GM13977 (cell line): ENCODE measurements at places on chromosomes 6 and 20.
A peak's percentile ranks its signal among the peaks of the same experiment; 100 is the strongest.

- no peak for DNase-seq
Measured at GRCh38 chr20:43939762-43940121, 25.1 kb downstream of the TOX2 start.

- DNase-seq, result peak; percentile 23
Measured at GRCh38 chr6:169722362-169723199, 1.7 kb downstream of the PHF10 start.

- DNase-seq, result no peak
Measured at GRCh38 chr6:84764332-84765049, at the start of gene TBX18. TSS of gene TBX18 (minus strand) at chr6:84764598. CDS start at chr6:84764181, 417 bp downstream.

DNA sequence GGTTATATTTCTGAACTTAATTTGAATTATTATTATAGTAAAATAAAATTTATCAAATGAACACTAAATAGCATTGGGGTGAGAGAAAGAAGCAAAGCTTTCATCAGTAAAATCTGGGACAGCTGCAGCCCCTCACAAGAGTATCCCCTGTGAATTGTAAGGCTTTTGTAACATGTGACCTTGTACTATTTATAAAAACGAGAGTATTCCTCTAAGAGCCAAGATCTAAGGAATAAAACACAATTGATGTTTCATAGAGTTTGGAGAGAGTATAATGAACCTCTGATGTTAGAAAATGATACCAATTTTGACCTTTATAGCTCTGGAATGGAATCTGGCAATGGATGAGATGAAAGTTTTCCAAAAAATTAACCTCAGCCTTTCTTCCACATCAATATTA is 617.2 kb upstream of the ID4 start:
- DNase-seq, result no peak

GRCh38 chr6:122800906-122801305 is 11.8 kb downstream of the SMPDL3A start:
- no peak for DNase-seq

- no peak for DNase-seq
Measured at GRCh38 chr20:53940907-53941545, 129.4 kb downstream of the BCAS1 start.

DNA sequence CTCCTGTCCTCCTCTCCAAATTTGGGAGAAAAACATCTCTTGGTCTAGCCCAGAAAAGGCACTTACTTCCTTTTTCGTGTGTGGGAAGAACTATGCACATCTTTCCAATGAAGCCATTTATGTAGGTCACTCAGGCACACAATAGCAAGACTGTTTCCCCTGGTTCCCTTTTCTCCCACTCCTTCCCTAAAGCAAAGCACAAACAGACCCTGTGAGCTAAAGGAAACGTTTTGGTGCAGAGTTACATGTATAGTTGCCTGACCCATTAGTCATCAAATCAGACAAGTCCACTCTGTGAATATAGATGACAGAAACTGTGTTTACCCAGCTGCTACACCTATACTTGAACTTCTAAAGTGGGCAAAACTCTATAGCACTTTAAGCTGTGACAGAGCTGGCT is 474.6 kb downstream of the COL12A1 start:
- DNase-seq, result no peak

- no peak for DNase-seq
Measured at GRCh38 chr6:7758456-7758855, 32.6 kb downstream of the BMP6 start.

DNA sequence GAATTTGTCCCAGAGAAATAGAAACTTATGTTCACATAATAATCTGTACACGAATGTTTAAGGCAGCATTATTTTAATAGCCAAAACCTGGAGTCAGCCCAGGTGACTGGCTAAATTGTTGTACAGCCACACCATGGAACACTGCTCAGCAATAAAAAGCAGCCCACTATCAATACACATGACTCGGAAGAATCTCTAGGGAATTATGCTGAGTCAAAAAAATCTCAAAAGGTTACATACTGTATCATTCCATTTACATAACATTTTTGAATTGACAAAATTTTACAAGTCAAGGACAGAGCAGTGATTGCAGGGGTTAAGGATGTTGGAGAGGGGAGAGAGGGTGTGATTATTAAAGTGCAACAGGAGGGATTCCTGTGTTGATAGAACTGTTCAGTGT is 163.4 kb downstream of the UBE3D start:
- no peak for DNase-seq

DNA sequence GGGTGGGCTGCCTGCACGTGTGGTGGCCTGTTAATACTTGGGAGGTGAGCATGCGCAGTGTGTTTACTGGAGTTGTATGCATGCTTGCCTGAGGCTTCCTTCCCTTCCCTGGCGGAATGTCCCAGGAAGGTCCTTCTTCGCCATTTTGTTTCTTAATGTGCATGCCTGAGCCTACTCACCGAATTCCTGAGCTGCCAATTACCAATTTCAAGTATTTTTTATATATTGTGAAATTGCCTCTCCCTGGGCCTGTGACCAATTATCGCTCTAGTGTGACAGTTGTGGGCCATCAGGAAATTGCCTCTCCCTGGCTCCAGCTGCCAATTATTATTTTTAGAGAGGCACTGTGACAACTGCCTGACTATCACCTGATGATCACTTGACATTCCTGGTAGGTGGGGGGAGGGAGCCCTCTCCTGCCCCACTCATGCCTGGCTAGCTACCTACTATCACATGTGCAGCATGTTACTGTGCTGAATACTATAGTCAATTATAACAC is 70.0 kb downstream of the FAM50B start:
- no peak for DNase-seq
